Activated CD4-positive, alpha-beta T cell treated with anti-CD3 and anti-CD28 coated beads, Interleukin-2, Interleukin-4, amounts not matched to agents 100 ng/mL and 50 ng/mL, durations not matched to agents 16 hours and 8 hours (primary cell): ENCODE measurements at places on chromosomes 4 and X.

GRCh38 chr4:169246279-169246678 is 24.5 kb downstream of the SH3RF1 start:
- no peak for DNase-seq

DNA sequence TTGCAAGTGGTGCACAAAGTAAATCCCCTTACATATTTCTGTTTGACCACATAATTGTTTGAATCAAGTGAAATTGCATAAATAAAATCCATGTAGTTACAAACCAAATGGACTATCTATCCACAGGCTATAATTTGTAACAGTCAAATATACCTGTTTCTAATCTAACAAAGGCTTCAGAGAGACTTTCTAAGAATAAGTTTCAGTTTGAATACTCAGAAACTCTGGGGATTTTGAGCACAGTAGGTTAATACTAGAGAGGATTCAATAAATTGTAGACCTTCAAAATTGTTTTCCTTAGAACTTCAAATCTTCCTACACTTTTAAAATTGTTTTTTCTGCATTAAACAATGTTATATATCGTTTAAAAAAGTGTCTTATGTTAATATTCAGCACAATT is 1250.1 kb downstream of the NLGN4X start:
- DNase-seq: no peak

GRCh38 chr4:7822877-7823276 is 116.8 kb downstream of the AFAP1 start:
- DNase-seq: no peak

DNA sequence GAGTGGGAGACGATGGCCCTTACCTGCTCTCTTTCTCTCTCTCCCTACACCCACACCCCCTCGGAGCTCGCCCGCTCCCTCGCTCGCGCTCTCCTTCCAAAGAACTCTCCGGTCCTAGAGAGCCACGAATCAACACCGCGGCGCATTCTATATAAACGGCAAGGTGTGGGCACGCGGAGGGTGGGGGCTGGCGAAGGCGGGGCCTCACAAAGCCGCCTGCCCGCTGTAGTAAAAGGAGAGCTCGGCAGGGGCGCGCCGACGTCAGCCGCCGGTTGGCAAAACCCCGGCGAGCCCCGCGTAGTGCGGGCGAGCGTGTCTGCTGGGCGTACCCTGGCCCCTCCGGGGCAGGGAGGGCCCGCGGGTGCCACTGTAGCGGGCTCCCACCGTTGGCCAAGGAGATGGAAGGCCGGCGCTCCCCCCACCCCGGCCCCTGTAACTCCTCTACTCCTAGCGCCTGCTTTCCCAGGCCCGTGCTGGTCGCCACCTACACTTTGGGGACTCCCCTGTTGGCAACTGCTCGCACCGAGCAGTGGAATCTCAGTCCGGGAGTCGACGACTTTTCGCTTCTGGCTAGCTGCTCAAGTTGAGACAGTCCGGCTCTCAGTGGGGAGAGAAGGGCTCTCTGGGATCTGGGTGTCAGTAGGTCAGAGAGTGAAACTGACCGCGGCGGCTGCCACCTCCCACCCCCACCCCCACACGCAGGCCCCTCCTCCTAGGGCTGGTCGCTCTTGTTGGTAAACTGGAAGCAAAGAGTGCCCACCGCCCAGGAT is 325.5 kb upstream of the F9 start:
- no peak for DNase-seq

- DNase-seq: no peak
Observed at GRCh38 chr4:112127048-112127637, 18.1 kb upstream of the FAM241A start.

- no peak for DNase-seq
Observed at GRCh38 chr4:100083289-100083688, 107.0 kb downstream of the DDIT4L start.

- DNase-seq: no peak
Observed at GRCh38 chr4:158002173-158002572, 170.7 kb downstream of the GASK1B start.

DNA sequence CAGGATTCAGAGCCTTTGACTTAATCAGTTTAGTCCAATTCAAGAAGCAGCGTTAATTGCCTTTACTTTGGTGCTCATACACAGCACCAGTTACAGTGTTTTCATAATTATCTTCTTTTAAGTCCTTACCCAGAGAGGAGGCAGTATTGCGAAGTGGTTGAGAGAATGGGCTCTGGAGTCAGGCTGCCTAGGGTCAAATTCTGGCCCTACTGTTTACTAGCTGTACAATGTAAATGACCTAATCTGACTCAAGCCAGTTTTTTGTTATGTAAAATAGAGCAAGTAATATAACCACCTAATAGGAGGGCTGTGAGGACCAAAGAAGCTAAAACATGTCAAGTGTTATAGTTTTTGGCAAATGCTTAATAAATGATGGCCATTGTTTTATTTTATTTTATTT is 27.6 kb downstream of the WDR44 start:
- DNase-seq: no peak

DNA sequence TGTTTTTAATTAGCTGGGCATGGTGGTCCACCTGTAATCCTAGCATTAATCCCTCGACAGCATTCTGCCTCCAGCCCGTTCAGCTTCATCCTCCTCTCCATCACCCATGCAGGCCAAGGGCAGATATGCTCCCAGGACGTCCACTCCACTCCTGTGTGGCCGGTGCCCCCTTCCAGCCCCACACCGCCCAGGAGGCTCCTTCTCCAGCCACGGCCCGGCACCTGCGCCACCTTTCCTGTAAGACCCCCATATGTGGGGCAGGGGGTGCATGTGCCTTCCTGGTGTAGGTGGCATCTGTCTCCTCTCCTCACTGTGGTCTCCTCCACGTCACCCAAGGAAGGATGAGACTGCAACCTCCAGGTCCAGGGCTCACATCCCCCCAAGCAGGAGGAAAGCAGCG is 57.0 kb upstream of the MXD4 start:
- DNase-seq: no peak

DNA sequence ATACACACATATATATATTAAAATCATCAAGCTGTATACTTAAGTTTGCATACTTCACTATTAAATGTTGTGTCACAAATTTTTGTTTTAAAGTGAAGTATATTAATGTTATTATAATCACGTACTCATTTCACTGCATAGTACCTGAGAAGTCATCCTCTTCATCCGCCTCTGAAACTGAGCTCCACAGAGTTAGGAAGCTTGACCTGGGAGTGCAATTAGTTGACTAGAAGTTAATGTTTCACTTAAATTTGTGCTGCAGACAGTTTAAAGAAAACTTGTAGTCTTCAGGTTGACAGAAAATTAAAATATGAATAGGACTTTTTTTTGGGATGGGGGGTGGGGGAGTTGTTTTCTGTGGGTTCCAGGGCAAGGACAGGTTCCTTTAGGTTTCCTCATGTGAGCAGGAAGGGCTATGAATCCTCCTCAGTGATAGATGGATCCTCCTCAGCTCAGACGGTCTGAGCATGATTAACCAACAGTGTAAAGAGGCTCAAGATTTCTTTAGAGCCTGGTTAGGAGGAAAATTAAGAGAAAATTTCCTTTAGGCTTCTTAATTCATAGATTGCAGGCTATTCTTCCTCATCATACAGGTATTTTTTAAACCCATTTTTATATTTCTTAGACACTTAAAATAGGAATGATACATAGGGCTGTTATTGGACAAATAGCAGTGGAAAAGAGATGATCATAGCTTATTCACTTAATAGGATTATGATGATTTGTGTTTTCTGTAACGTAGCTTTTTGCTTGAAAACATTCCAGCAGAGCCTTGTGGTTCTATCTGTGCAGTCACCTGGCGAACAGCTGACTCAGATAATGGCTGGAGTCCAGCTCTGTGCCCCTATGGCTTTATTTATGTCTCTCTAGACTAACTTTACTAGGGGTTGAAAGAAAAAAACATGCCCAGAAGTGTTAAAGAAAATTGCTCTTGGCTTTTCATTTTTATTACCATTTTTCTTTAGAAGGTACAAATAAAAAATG is 102.7 kb downstream of the SLC4A4 start:
- DNase-seq: no peak

GRCh38 chrX:110425222-110426154 is 66.8 kb downstream of the RTL9 start:
- DNase-seq: no peak

GRCh38 chr4:53598901-53599300 is 7.6 kb upstream of the LNX1 start:
- no peak for DNase-seq

GRCh38 chr4:103126126-103126525 is 26.5 kb upstream of the BDH2 start:
- DNase-seq: no peak

- no peak for DNase-seq
Observed at GRCh38 chr4:7460566-7460965, 25.8 kb upstream of the PSAPL1 start.

DNA sequence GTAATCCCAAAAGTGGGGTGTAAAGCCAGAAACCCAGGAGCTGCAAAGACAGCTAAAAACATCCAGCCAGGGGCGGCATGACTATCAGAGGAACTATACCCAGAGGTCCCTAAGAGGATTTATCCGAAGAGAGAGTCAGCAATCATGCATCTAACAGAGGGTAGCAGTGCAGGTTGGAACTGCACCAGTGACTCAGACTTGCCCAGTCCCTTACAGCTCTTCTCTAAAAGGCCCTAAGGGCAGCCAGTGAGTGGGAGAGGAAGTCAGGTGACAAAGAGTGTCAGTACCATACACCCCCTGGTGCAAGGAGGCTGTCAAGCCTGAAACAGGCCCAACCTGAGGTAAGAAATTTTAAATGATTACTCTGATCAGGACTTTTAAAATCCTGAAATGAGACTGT is 88.1 kb downstream of the CAMK2D start:
- DNase-seq: peak; percentile 59

GRCh38 chrX:136714626-136715599 is 65.8 kb downstream of the ARHGEF6 start:
- DNase-seq: no peak

DNA sequence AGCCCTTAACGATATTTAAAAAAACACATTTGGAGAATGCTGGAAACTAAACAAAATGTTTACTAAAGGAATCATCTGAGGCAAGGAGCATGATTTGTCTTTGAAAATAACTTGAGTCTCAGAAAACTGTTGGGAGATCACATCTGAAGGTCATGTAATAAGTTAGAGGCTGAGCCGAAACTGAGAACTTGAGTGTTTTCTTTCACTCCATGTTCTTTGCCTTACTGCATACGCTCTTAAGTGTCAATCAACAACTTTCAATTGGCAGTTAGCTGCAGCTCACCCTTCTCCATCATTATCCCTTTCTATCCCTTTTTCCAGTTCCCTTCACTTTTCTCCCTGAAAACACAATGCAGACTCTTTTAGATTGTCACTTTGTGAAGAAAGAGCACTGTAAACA is 216.2 kb downstream of the ADGRA3 start:
- no peak for DNase-seq

GRCh38 chr4:113761620-113762185 is at the start of gene CAMK2D:
TSS of gene CAMK2D (minus strand) at chr4:113761738. CDS start at chr4:113761068, 670 bp downstream.
- DNase-seq: peak; percentile 88

DNA sequence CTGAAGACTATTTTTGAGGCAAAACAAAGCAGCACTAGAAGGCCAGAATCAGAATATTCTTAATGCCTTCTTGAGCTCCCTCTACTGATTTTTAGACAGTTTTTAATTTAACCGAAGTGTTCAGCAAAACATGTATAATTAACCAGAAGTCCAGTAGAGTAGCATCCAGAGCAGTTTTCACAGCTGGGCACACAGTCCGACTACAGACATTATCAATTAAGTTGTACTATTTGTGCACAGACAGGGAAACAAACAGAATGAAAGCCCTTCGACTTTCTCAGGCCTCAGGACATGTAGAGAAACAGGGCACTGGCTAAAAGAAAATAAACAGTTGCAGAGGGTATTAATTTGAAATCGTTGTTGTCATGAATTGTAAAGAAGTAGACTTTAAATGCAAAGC is 11.9 kb downstream of the FSTL5 start:
- DNase-seq: no peak

DNA sequence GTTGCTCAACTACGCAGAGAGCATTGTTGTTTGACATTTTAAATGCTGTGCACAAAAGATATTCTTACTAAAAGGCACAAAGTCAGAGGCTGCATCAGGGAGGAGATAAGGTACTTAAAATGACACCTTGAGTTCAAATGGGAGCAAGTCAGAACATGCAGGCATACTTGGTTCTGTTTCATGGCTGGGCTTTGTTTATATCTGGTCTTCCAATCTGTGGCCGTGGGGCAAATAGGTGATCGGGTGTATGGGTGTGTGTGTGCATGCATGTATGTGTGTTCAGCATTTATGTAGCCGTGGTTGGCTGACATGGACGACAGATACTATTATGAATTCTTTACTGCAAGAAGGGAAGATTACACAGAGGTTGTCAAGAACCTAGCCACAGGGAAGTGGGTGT is 106.1 kb downstream of the RASL11B start:
- no peak for DNase-seq

DNA sequence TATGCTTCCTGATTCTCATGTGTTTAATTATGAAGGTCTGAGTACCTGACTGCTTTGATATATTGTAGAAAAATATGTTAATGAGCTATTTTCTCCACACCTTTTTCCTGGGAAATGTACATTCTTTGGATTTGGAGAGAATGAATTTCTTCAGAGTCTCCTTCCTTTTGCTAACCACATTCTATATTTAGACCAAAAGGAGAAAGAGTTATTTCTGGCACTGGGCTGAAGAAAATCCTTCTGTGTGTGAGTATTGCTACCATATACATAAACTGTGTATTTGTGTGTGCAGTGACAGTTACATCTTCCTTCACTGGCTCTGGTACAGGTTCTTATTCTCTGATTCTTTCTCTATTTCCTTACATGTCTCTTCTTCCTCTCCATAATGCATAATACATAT is 44.5 kb upstream of the PGRMC2 start:
- no peak for DNase-seq

- DNase-seq: no peak
Observed at GRCh38 chr4:131347816-131348215, 1801.3 kb upstream of the PCDH10 start.

- no peak for DNase-seq
Observed at GRCh38 chr4:65139998-65140397, 530.3 kb downstream of the EPHA5 start.

GRCh38 chr4:119037709-119038108 is 97.9 kb upstream of the MYOZ2 start:
- DNase-seq: no peak

- no peak for DNase-seq
Observed at GRCh38 chrX:71164071-71164470, 19.4 kb downstream of the NLGN3 start.

GRCh38 chrX:109902665-109903064 is 100.2 kb upstream of the TMEM164 start:
- no peak for DNase-seq

- no peak for DNase-seq
Observed at GRCh38 chrX:153614818-153615217, 15.9 kb upstream of the CCNQ start.

GRCh38 chrX:129831091-129831885 is 12.4 kb downstream of the ZDHHC9 start:
- DNase-seq: no peak

DNA sequence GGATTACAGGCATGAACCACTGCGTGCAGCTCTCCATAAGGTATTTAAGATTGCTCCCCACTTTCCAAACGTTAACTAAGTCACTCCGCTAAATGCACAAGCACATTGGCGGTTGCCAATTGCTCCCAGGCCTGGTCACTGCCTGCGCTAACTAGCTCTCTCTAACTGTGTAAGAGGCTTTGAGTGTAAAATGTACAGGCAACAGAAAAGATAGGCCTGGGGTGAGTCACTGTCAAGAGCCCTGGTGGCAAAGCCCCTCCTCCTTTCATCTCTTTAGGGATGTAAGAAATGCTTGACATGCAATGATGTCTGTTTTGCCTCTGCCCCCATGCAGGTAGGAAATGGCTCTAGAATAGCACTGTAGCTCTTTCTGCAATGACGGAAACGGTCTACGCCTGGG is 329.7 kb upstream of the GATB start:
- DNase-seq: no peak
